Neural cell (in vitro differentiated cells): ENCODE measurements at places on chromosomes 5 and 9. TPM values are rescaled to one million over a fixed set of nuclear protein-coding genes. Genes with fewer than 3 reads are reported as not detected.

CLIC3 gene
- polyA plus RNA-seq = not detected in 2 replicates

SYNPO gene
- 0.14 TPM in 1 of 2 replicates, not detected in the other for polyA plus RNA-seq

PRUNE2 gene
- 9.7 TPM in 2 replicates for polyA plus RNA-seq

CD72 gene
- polyA plus RNA-seq = not detected in 2 replicates

MCC gene
- 2.2 and 4.6 TPM in 2 replicates for polyA plus RNA-seq

EXD3 gene
- polyA plus RNA-seq = 32.9 and 51.3 TPM in 2 replicates

PCDHGC4 gene
- polyA plus RNA-seq = 4.3 and 6.4 TPM in 2 replicates

C9orf72 gene
- 146 and 166 TPM in 2 replicates for polyA plus RNA-seq

IGFBPL1 gene
- polyA plus RNA-seq = 372 and 432 TPM in 2 replicates

MARVELD2 gene
- 0.56 TPM in 1 of 2 replicates, not detected in the other for polyA plus RNA-seq

C9orf85 gene
- 15.8 and 20.3 TPM in 2 replicates for polyA plus RNA-seq

F2RL2 gene
- not detected in 2 replicates for polyA plus RNA-seq

PPP1R26 gene
- polyA plus RNA-seq = 20.1 and 30.1 TPM in 2 replicates

GFI1B gene
- polyA plus RNA-seq = not detected in 2 replicates

RECK gene
- 6.9 and 10.2 TPM in 2 replicates for polyA plus RNA-seq

NKD2 gene
- polyA plus RNA-seq = 7.2 and 14.2 TPM in 2 replicates

ADGRV1 gene
- 3.3 and 3.7 TPM in 2 replicates for polyA plus RNA-seq

ANKRD18B gene
- 2.2 TPM in 1 of 2 replicates, not detected in the other for polyA plus RNA-seq

FAM153A gene
- not detected in 2 replicates for polyA plus RNA-seq

IL4 gene
- not detected in 2 replicates for polyA plus RNA-seq
